ENCODE measurements at places on chromosomes 11 and 22. TPM values are rescaled to one million over a fixed set of nuclear protein-coding genes. Genes with fewer than 3 reads are reported as not detected.

C11orf87 gene
- total RNA-seq = 25.4 TPM

LMNTD2 gene
- not detected for total RNA-seq

ZNF215 gene
- 6.3 TPM for total RNA-seq

BTG4 gene
- total RNA-seq = not detected

TNKS1BP1 gene
- 21.9 TPM for total RNA-seq

TIRAP gene
- 3.8 TPM for total RNA-seq

NOX4 gene
- 9.4 TPM for total RNA-seq

ANKRD42 gene
- 8.1 TPM for total RNA-seq

SLC22A6 gene
- total RNA-seq = 1.3 TPM

PYGM gene
- 0.63 TPM for total RNA-seq

ARHGAP20 gene
- total RNA-seq = 53.8 TPM

ADM2 gene
- under 0.01 TPM for total RNA-seq

CRYBA4 gene
- total RNA-seq = not detected

NPTXR gene
- total RNA-seq = 24.4 TPM

PGM2L1 gene
- 133 TPM for total RNA-seq

NEFH gene
- total RNA-seq = 0.63 TPM

MN1 gene
- 64.2 TPM for total RNA-seq

ZP1 gene
- not detected for total RNA-seq

KCNJ1 gene
- total RNA-seq = not detected

ZNRD2 gene
- total RNA-seq = 25.0 TPM

SPECC1L gene
- total RNA-seq = 63.9 TPM

CD3D gene
- total RNA-seq = not detected

OR8B3 gene
- not detected for total RNA-seq

ARVCF gene
- total RNA-seq = 105 TPM

PTPN5 gene
- total RNA-seq = 46.3 TPM

TEAD1 gene
- 41.9 TPM for total RNA-seq

RCOR2 gene
- total RNA-seq = 16.0 TPM

PNPLA5 gene
- total RNA-seq = not detected

CTTN gene
- total RNA-seq = 187 TPM

TP53AIP1 gene
- total RNA-seq = 0.94 TPM

CARNS1 gene
- total RNA-seq = 0.31 TPM

SLC22A8 gene
- not detected for total RNA-seq

KDM4D gene
- 0.94 TPM for total RNA-seq

CPSF7 gene
- total RNA-seq = 50.4 TPM

B3GAT1 gene
- 75.4 TPM for total RNA-seq

OR8D4 gene
- total RNA-seq = not detected

OR51B2 gene
- total RNA-seq = 2.2 TPM

OTOG gene
- total RNA-seq = 0.63 TPM

SLC7A4 gene
- total RNA-seq = 1.6 TPM

RBM4B gene
- 110 TPM for total RNA-seq

CASP1 gene
- total RNA-seq = 4.4 TPM

All from parietal lobe (tissue), 2 donors.